ENCODE measurements at places on chromosomes 12 and 14.

GRCh38 chr12:59850268-59850667 lies 254.4 kb downstream of the SLC16A7 start:
- DNase-seq, result no peak

GRCh38 chr14:105468621-105469241 lies 5.9 kb upstream of the CRIP2 start:
- DNase-seq, result no peak

GRCh38 chr14:99781091-99781490 lies 12.1 kb upstream of the EML1 start:
- no peak for DNase-seq

DNA sequence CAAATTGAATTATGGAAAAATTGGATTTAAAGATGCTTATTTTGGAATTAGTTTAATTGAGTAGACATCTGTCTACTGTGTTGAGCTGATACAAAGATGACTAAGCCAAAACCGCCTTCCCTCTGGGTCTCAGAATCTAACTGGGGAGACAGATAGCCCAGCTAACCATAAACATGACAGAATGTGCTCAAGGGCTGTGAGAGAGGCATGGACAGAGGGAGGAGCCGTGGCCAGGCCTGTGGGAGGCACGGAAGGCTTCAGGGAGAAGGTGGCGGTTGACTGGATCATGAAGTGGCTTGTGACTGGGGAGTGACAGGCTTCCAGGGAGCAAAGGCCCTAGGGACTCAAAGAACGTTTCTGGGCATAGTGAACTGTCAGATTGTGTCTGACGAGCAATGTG lies 74.6 kb downstream of the DACT1 start:
- no peak for DNase-seq

- no peak for DNase-seq
Observed at GRCh38 chr12:52213564-52214420, 19.3 kb upstream of the KRT7 start.

DNA sequence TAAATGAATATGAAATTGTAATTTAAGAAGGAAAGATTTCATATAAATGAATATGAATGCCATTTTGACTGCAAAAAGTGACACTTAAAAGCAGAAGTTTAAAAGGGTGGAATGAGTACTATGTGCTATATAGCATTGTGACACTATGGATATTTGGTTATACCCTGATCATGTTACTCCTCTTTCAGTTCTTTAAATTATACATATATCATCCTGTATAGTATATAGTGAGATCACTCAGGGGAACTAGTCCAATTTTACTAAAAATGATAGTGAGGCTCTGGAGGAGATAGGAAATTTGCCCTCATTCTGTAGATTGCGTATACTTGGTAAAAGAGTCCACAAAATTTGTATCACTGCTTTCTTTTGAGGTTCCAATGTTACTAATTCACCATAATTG lies 155.7 kb upstream of the BTG1 start:
- no peak for DNase-seq

DNA sequence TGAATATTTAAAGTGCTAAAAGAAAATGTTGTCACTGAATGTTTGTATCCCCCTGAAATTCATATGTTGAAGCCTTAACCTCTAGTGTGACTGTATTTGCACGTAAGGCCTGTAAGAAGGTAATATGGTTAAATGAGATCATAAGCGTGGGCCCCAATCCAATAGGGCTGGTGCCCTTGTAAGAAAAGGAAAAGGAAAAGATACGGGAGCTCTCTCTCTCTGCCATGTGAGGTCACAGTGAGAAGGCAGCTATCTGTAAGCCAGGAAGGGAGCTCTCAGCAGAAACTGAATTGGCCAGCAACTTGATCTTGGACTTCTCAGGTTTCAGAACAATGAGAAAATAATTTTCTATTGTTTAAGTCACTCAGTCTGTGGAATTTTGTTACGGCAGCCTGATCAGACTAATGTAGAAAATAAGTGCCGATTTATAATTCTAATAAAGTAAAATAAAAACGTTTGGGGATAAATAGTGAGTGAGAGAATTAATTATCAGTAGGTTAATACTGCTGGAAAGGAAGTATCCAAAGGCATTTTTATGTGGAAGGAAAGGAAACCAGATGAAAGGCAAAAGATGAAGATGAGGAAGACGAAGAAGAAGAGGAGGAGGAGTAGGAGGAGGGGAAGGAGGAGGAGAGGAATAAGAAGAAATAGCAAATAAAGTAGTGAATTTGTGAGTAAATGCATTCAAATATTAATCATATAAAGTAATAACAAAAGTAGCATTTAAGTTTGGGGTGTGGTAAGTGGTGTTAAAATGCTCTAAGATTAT lies 188.5 kb upstream of the KRR1 start:
- DNase-seq, result no peak
